Stimulated activated CD8-positive, alpha-beta memory T cell treated with anti-CD3 and anti-CD28 coated beads, Interleukin-4, amount 100 ng/mL, for 1 hour (primary cell): ENCODE measurements at places on chromosomes 11 and 22.
A peak's percentile ranks its signal among the peaks of the same experiment; 100 is the strongest.

- no peak for DNase-seq
These were observed 5.2 kb downstream of the SLC15A3 start for GRCh38 chr11:60946601-60947264.

GRCh38 chr11:134742224-134742612 lies 330.2 kb upstream of the B3GAT1 start:
- DNase-seq = no peak

DNA sequence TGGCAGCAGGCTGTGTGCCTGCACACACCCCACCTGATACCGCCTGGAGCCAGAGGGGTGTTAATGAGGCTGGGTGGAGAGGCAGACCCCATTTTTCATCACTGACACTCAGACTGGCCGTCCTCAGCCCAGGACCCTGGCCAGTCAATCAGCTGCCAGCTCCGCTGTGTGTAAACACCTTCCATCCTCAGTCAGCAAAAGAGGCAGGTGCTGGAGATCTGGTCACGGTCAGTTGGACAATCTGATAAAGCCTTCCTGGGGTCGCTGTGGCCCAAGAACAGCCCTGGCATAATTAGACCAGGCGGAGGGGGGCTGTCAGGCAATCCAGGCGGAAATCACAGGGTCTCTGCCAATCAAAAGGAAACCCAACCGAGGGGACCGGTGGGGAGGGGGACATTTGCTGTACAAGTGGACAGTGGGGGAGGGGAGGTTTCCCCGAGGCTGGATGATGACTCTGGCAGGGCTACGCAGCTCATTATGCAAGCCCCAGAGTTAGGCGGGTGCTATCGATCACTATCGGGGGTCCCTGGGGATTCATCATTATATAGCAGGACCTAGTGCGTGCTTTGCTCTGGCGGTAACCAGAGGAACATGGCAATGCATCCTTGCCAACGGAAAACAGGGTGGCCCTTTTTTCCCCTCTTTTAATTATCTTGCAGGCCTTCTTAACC lies 72.9 kb downstream of the ABTB2 start:
- no peak for DNase-seq

GRCh38 chr11:22194907-22195306 lies 2.0 kb downstream of the ANO5 start:
- no peak for DNase-seq

DNA sequence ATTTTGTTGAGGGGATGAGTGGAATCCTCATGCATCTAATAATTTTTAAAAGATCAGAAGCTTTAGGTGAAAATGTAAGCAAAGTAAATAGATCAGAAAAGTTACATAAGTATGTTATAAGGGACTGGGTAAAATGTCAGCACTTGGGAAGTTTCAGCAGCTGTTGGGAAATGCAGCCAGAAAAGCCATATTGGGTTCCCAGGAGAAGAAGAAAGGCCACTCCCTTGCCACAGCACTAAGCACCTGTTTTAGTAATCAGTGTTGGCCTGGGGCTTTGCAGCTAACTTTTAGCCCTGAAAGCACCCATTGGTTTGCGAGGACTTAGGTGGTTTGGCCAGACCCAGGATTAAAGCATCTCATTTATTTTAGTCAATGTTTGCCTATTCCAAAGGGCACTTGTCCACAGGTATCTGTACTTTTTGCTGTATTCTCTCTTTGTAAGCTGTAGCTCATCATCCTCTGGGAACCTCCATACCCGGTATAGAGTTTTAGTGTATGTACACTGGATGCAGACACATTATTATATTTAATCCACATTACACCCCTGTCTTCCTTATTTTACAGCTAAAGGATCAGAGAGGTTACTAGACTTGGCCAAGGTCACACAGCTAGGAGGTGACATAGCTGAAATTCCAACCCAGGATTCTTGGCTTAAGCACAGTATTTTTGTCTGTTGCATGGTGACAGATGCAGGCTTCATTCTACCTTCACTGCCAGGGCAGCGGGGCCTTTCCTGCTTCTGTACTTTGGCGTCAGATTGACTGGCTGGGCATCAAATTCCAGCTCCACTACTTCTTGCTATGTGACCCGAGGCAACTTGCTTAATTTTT lies 127.7 kb upstream of the SESN3 start:
- no peak for DNase-seq

DNA sequence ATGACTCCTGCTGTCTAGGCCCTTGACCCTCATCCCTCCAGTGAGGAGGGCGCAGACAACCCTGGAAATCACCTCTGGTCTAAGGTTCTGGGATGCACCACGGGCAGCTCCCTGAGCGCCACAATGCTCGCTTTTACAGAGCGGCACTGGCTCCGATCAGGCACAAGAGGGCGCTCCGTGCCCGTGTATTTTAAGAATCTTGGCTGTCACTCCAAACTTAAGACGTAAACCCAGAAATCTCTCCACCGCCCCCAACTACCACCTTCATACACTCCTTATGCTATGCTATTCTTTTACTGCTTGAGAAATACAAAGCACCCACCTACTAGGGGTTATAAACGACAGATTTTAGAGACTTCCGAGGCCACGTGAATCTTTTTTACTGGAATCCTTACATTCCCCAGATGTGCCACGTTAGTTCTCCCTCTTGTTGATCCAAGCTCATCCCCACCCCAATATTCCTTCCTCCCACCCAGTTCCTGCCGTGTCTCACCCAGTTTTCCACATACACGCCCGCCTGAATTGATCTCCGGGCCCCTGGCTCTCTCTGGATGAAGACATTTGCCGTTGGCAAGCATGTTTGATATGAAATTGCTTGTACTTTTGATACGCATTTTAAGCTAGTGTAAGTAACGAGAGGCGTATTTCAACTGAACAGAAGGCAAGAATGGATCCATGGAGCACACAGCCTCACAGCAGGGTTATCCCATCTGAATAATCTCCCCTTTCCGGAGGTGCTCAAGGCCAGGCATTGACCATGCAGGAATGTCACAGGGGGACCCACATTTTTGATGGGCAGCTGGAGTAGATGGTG lies 453.5 kb downstream of the OPCML start:
- no peak for DNase-seq

DNA sequence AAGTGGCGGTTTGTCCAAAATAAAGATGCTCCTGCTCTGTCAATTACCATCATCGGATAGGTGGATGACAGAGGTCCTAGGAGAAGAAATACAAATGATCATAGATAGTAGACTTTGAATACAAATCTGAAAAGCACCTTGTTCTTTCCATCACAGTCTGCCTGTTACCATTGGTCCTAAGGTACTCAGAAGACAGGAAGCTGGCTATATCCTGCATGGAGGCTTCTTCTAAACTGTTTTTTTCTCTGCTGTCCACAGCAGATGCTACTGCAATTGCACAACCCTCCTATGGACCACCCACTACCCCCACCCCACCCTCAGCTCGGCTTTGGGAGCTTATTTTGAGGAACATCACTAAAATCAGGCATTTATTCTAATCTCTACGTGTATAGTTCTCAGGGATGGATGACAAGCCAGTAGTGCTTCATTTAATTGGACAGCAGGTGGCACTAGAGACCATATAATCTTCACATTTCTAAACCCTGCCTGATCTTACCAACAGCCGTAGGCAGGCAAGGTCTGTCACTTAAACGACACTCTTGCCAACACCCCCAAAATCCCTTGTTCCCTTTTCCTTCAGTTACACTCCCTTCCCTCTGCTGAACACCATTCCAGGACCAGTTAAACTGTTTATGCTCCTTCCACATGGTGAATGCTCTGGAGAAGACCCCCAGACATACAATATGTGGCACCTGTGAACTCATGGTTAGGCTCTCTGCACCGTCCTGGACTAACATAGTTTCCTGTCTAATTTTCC lies 6.6 kb upstream of the PTS start:
- peak; percentile 8 for DNase-seq

GRCh38 chr11:115652094-115652493 lies 147.9 kb upstream of the CADM1 start:
- no peak for DNase-seq

- DNase-seq = no peak
These were observed 252.0 kb downstream of the BRD1 start for GRCh38 chr22:49575703-49576081.

DNA sequence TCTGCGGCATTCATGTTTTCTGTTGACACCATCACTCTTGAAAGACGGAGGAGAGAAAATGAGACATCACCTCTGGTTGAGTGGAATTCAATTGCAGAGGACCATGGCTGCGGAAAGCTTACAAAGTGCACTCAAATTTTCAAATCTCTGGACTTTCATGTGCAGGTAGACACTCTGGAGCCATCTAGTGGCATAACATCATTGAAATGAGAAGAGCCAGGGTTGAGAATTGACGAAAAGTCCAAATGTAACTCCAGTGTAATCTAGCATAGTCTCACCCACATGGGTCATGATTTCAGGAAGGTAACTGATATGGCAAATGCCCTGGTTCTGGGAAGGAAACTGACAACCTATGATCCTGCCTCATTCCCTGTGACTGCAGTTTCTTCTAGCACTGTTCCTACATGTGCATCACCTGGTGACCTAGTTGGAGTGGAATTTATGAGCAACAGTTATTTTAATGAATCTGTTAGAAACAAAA lies 687.8 kb downstream of the KCNA4 start:
- no peak for DNase-seq

- no peak for DNase-seq
These were observed 5.0 kb upstream of the MYOD1 start for GRCh38 chr11:17714356-17714854.

DNA sequence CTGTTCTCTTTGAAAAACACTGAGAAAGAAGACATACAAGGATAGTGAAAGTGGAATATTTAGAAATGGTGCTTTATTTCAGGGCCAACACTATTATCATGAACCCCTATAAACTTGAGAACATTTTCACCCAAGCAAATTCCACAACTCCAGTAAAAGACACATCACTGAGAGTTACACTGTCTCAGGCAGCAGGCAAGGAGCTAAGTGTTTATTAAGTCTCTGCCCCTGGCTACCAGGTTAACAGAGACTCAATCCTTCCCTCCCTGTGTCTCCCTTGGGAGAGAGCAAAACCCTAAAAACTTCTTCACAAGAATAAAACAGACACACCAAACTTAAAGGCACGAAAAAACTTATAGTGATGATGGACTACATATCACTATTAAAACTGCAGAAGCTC lies 18.5 kb downstream of the MPPED2 start:
- no peak for DNase-seq

GRCh38 chr11:75502138-75502537 lies 23.6 kb downstream of the GDPD5 start:
- DNase-seq = no peak

DNA sequence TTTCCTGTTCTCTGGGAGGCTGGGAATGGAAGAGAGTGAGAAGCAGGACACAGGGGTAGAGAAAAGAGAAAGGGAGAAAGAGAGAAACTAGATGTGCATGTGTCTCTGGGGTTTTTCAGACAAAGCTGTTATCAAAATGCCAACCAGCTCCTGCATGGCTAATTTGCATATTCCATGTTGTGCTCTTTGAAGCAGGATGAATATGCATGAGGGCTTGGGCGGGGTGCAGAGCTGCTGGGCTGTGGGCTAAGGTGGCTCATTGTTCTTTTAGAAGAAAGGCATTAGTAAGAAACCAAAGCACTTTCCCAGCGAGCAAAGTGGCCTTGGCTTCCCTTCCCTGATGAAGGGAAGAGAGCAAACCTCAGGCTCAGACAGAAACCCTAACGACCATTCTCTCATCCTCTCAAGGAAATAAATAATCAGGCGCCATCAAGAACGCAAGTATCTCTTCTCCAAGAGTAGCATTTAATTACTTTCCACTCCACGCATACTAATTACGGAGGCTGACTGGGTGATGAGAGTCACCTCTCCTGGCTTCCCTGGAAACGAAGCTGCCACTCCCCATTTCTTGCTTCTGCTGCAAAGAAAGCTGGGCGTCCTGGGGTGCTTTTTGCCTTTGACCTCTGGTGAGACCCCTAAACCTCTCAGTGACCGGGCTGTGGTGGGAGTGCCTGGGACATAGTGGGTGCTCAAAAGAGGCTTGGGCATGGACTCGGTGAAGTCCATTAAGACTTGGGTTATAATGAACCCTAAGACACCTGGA lies 54.2 kb downstream of the FEZ1 start:
- no peak for DNase-seq
